ENCODE measurements at places on chromosomes 2 and 18.

DNA sequence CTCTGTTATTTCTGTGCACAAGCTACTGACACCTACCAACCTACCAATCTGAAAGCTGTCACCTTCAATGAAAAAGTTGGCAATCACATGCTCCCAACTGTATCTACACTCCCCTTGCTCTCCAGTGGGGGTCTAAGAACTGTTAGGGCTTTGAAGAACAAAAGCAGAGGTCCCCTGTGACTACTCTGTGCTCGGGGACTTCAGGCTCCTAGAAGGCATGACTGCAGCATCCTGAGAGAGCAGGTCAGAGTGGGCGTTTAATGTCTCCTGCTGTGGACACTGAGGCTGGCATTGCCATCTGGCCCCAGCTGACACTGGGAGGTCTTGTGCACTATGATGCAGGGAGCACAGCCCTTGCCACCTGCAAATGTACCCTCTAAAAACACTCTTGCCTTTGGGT lies 93.3 kb downstream of the ACTR2 start:
- DNase-seq: no peak

DNA sequence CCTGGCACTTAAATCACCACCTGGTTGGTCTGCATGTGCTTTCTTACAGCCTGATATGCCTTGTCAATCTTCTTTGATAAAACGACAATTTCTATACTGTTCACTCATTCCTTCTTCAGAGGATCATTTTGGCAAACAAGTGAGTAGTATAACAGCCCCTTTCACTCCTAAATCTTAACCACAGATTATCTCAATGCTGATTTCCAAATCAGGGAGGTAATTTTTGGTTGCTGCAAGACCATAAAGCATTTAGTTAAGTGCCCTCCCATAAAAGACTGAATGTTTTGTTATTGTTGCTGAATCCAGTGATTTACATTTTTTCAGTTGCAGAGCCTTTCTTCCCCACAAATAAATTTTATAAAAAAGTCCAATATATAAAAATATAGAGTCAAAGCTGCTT lies 129.2 kb upstream of the CYP26B1 start:
- no peak for DNase-seq

GRCh38 chr2:216502381-216503158 lies 3.9 kb downstream of the RPL37A start:
- no peak for DNase-seq

DNA sequence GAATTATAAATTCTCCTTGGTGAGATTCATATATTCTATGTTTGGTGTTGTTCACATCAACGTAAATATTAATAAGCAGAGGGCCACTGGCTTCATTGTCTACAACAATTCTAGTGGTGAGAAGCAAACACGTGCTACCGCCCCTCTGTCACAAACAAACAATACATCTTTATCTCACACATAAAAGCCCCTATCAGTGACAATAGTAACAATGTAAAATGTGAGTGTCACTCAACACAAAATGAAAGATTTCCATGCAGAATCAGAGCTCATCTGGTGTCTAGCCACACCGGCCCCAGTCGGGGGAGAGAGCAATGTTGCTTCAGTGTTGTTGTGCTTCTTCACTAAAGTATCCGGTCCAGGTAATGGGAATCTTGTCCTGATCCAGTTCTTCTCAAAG lies 932.6 kb downstream of the SOCS6 start:
- DNase-seq: no peak

DNA sequence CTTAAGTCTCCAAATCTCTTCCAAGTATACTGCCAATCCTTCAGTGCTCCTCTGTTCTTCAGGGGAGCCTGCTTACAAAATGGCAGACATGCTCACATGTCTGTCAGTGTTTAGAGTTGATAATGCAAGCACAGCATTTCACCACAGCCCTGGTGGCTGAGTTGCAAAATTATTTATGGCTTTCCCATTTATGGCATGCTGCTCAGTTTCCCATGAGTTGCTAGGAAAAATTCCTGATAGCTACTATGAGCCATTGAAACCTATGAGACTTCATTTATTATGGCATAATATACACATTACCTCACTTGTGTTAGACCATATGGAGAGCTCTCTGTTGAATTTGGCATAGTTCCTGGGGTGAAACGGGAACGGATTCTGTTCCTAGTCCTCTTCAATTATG lies 448.7 kb upstream of the TCF4 start:
- DNase-seq: no peak

GRCh38 chr18:495017-495416 lies 5.5 kb downstream of the COLEC12 start:
- DNase-seq: no peak

DNA sequence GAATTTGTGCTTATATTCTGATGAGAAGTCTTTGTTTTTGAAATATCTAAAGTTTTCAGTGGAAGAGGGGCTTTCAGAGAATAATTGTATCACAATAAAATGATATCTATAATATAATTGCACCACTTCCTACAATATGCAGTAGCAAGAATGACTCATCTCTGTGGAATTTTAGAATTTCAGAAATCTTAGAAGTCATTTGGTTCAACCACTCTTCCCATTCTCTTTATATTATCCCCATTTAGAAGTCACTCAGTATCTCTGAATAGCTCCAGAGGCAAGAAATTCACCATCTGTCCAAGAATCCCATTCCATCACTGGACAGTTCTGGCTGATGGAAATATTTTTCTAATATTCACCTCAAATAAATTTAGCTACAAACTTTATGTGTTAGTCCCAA lies 59.3 kb upstream of the CCDC68 start:
- DNase-seq: no peak

GRCh38 chr18:79543861-79544385 lies 135.7 kb upstream of the CTDP1 start:
- DNase-seq: no peak

- no peak for DNase-seq
These were observed 310.5 kb downstream of the LRATD1 start for GRCh38 chr2:14942987-14943386.
